HepG2 (cell line): ENCODE measurements at places on chromosomes 16 and 17. TPM values are rescaled to one million over a fixed set of nuclear protein-coding genes. Genes with fewer than 3 reads are reported as not detected.

DNA sequence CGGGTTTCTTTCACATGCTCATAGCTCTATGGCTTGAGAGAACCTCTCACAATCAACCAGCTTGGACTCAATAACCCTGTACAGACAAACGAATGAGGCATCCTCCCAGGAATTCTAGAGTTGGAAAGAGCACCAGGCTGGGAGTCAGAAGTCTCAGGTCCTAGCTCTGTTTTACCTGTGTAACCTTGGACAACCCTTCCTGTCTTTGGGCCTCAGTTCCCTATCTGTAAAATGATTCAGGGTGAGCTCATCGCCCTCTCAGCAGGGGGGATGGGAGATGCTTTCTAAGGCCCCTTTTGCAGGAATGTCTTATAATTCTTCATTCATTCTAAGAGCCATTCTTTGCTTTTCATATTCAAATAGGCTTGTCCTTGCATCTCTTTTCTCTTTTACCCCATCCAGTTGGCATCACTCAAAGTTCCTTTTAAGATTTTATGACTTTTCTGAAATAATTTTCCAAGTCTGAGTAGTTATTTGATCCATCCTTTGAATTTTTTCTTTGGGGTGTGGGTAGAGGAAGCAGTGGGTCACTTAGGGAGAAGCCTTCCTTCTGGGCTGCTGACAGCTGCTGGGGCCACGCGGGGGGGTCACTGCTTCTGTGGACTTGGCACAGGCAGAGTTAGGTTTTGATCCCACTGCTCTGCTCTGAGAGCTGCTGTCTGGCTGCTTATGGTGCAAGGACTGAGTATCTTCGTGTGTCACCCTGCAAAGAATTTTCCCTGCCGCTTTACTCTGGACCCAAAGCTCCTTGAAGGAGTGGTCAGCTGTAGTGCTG, 102.7 kb downstream of the UTP18 start:
- no peak for DNase-seq

MYL11 gene
- total RNA-seq = not detected in 2 replicates

DNA sequence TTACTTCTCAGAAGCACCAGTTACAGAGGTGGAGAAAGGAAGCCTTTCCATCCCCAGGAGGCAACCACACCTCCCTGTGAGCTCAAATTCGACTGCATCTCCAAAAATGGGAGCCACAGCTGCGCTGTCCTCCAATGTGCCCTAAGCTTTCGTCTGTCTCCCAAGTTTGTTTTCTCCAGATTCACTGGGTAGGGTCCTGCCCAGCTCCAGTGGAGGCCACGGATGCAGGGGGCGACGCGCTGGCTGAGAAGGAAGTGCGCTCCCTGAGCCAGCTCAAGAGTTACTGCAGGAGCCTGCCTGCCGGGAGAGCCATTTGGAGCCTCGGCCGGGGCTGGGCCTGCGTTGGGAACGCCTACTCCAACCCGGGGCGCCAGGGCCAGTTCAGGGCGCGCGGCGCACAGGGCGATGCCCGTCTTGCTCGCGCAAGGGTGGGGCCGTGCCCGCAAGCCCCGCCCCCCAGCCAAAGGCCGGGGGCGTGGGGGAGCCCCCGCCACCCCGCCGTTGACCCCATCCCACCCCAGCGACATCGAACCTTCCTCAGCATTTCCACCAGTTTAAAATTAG, 19.5 kb downstream of the SIAH1 start:
- DNase-seq = peak; percentile 83

DNA sequence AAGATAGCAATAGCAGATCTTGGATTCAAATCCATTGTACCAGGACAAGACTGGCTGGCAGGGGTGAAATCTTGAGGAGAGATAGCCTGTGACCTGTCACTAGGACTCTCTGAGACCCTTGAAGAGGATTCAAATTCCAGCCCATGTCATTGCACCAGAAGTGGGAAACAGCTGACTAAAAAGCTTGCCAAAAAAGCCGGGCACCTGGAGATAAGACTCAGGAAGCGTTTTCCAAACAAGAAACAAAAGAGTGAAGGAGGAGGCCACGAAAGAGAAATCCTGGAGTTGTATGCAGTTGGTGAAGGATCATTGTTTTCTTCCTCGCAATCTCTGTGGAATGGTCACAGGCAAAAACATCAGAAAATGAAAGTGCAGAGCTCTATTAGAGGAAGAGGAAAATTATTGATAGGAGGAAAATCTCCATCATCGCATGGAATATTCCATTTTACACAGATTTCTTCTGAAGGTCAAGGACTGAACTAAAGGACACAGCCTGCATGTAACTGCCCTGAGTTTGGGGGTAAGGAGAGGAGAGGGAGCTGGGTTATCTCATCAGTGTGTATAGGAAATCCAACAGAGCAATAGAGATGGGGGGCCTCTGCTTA, 9.0 kb upstream of the WSB1 start:
- DNase-seq = no peak

TSEN54 gene
- total RNA-seq = 43.6 and 62.9 TPM in 2 replicates

GRCh38 chr16:85550422-85550864, 62.7 kb upstream of the GSE1 start:
- no peak for DNase-seq

DNA sequence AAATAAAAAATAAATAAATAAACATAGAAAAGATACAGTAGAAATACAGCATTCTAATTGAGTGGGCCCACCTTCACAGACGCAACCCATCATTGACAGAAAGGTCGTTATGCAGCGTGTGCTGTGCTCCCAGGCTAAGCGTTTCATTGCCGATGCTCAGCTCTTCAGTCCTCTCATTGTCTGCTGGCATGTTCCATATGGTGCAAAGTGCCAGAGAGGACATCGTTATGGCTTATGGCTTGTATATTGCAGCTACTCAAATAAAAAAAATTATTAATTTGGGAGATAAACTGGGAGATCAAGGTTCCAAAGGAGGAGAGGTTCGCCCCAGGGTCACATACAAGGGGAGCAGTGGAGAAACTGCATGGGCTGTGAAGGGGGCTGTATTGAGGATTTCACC, 11.3 kb upstream of the UBALD2 start:
- DNase-seq = no peak

DNA sequence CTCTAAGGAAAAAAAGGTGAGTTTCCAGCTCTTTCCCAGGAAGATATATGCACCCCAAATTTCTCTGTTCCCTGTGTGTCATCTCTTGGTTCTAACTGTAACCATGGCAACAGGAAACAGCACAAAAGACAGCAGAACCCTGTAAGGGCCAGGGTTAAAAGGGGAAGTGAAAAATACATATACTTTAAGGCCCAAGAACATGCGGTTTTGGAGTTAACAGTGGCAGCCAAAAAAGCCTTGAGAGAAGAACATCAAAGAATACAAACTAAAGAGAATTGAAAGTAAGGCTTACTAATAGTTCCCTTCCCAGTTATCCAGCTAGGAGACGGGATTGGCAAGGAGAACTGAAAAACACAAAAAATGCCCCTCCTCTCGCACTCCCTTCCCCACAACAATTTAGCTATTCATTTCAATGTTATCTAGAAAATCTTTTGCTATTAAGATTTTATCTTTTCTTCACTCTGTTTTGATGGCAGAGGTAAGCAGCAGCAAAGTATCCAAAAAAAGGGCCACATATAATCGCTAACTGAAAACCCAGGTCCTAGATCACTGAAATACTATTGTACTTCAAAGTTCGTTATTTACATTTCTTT, 1.5 kb downstream of the SPOP start:
- no peak for DNase-seq

GINS3 gene
- total RNA-seq = 19.3 and 28.4 TPM in 2 replicates

- peak; percentile 58 for DNase-seq
These were observed 166.3 kb downstream of the ANKFN1 start for GRCh38 chr17:56319531-56319930.

DNA sequence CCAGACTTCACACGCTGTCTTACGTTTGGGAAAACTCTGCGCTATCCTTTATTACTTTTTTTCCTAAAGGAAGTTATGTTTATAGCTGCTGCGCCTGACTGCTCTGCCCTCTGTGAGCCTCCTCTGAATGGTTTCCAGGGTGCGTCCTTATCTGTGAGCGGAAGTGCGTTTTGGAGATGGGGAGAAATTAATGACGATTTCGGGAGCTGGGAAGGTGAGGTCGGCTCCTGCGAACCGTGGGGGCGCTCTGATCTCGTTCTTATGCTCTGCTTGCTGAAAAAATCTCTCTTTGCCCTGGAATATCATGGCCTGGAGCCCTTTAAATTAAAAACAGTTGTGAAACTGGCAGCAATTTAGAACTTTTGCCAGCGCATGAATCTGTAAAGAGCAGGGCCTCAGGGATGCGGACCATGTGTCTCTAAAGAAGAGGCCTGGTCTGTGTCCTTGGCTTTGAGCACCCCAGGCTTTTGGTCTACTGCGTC, 135.7 kb upstream of the ZFHX3 start:
- no peak for DNase-seq

- no peak for DNase-seq
These were observed 31.8 kb downstream of the BBS2 start for GRCh38 chr16:56488035-56488434.

GRCh38 chr16:62035115-62036092, 834 bp downstream of the CDH8 start:
- DNase-seq = no peak

GRCh38 chr17:2122641-2123302, 67.9 kb downstream of the HIC1 start:
- DNase-seq = no peak

TMEM204 gene
- not detected in 2 replicates for total RNA-seq

DNA sequence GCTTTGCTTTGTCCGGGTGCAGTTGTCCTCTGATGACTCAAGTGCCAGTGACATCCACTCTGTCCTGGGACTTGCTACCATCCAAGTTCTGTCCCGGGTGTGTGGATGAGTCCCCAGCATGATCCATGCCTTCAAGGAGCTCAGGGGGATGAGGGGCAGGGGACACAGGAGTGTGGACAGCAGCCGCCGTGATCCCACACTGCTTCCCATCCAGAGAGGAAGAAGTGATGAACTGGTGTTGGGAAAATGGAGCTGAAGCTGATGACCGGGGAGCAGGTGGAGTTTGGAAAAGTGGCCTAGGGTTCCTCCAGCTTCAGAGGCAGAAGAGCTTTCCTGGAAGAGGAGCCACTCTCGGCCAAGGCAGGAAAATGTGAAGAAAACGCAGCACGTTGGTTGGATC, 249.6 kb upstream of the TNRC6C start:
- DNase-seq = no peak

SLC46A1 gene
- 9.4 and 22.6 TPM in 2 replicates for total RNA-seq

DNA sequence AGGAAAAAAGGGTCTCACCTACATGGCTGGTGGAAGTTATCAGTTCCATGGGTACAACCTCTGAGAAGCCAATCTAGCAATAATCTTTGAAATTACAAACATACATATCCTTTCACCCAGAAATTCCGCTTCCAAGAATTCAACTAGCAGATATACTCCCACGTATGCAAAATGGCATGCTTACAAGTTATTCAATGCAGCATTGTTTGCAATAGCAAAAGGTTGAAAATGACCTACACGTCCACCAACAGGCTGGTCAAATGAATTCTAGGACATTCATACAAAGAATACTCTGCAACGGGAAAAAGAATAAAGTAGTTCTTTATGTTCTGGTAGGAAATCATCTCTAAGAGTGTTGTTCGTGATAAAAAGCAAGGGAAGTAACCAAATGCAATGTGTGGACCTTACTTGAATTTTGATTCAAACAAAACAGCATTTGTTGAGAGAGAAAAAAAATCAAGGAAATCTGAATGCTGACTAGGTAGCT, 63.7 kb upstream of the NLK start:
- DNase-seq = no peak

ZNF423 gene
- total RNA-seq = 0.25 and 0.31 TPM in 2 replicates

ZNF629 gene
- total RNA-seq = 14.3 and 16.5 TPM in 2 replicates

GRCh38 chr17:5888811-5889210, 181.4 kb upstream of the WSCD1 start:
- DNase-seq = no peak

DNA sequence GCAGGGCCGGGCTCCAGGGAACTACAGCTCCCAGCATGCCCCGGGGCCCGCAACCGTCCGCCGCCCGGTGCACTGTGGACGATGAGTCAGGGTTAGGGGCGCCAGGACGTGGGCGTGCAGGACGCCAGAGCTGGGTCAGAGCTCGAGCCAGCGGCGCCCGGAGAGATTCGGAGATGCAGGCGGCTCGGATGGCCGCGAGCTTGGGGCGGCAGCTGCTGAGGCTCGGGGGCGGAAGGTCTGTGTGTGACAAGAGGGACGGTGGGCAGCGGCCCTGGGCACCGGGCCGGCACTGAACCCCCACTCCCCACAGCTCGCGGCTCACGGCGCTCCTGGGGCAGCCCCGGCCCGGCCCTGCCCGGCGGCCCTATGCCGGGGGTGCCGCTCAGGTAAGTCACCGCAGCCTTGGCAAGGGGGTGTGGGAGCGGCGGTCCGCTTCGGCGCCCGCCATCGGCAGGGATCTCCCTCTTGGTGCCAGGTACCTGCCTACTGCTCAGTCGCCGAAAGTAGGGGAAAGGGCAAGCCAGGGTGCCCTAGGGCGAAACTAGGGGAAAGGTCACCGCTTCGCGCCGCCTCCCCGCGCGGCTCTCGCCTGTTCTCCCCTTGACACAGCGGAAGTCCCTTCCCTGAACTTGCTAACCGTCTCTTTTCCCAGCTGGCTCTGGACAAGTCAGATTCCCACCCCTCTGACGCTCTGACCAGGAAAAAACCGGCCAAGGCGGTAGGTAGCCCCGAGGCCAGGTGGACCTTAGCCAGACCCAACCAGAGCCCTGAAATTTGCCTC, at the start of the genes ACADVL and DLG4:
TSS of gene ACADVL (plus strand) at position 127 of the 781 bp plus-strand sequence. CDS start at position 174, 47 bp downstream.
TSS of gene DLG4 (minus strand) at position 25 of the 781 bp plus-strand sequence.
- peak; percentile 75 for DNase-seq

GRCh38 chr17:72822358-72823023, 270.0 kb downstream of the SLC39A11 start:
- peak; percentile 64 for DNase-seq

GJD3 gene
- total RNA-seq = not detected in 2 replicates

- no peak for DNase-seq
These were observed 1.3 kb downstream of the NTAN1 start for GRCh38 chr16:15054357-15055140.

DNA sequence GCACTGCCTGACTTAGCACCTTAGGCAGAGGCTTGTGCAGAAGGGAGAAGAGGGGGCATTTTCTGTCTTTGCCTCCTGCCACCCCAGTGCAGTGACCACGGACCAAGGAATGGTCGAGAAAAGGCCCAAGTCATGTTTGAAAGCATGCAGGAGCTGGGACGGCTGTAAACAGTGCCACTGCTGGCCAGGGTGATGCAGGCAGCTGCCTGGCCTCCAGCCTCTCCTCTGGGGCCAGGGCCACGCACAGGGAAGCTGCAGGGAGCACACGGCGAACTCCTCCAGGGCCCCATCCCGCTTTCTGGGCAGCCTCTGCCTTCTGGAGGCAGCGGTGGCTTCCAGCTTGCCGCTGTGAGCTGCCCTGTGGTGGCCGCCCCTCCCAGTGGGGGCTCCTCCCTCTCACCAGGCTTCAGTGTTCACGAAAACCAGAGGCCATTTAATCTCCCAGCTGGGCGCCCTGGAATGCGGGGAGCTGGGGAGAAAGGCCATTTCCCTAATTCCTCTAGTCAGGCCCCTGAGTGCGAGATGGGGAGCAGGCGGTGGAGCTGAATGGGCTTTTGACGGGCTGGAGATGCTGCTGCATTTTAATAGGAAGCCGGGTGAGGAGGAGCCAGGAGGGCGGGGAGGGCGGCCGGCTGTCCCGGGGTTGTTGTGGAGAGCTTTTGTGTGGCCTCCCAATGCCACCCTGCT, 28.7 kb upstream of the DNAI2 start:
- no peak for DNase-seq

CTRL gene
- 1.1 and 2.7 TPM in 2 replicates for total RNA-seq

DNA sequence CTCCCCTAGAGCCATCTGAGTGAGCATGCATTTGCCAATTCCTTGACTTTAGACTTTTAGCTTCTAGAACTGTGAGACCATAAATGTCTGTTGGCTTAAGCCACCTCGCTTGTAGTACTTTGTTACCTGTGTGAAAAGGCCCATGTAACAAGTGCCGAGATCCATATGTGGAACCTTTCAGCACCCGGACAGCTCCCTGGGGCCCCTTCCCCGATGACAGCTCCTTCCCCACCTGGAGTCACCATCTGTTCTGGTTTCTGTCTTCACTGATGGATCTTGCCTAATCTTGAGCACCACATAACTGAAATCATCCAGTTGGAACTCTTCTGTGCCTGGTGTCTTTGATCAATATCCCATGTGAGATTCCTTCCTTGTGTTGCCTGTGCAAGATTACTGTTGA, 78.9 kb upstream of the EEF2KMT start:
- DNase-seq = no peak
